Dorsolateral prefrontal cortex (tissue), 122 donors: ENCODE measurements at places on chromosomes 16 and 17.

- DNase-seq = no peak
These were observed 31.9 kb downstream of the GRIN2C start for GRCh38 chr17:74827800-74828199.

DNA sequence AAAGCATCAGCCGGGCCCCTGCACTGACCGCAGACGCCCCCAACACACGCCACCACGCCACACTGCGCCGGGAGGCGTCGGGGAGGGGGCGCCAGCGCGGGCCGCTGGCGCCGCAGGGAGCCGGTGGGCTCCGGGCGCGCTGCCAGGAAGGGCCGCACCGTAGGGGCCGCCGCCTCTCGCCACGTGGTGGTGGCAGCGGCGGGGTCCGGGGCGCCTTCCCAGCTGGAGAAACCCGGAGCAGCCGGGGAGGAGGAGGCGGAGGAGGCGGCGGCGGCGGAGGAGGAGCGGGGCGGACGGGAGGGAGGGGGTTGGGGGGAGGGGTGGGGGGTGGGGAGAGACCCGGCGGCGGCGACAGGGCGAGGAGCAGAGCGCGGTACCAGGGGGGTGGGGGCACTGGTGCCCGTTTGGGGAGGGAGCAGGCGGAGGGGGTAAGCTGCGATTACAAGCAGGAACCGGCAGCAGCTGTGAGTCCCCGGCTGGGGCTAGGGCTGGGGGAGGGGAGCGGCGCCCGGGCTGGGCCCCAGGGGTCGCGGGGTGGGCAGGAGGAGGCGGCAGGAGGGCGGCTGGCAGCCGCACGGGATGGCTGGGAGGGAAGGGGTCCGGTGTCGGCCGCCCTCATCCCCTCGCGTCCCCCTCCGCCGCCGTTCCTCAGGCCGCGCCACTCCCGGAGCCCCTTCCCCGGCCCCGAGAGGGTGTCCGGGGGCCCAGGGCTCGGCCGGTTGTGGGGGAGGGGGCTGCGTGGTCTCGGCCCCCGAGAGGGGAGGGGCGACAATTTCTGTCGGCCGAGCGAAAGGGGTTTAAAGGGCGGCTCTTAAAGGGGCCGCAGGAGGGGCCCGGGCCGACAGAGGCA lies at the start of gene TBKBP1:
Gene TBKBP1 (plus strand): TSS at position 431 of the 850 bp plus-strand sequence. CDS start 1,952 bp downstream, outside the sequence.
- DNase-seq = no peak

GRCh38 chr16:19876501-19877059 lies 8.1 kb downstream of the GPRC5B start:
- DNase-seq = no peak

GRCh38 chr17:67375716-67376115 lies 1.4 kb upstream of the PITPNC1 start:
- DNase-seq = no peak

DNA sequence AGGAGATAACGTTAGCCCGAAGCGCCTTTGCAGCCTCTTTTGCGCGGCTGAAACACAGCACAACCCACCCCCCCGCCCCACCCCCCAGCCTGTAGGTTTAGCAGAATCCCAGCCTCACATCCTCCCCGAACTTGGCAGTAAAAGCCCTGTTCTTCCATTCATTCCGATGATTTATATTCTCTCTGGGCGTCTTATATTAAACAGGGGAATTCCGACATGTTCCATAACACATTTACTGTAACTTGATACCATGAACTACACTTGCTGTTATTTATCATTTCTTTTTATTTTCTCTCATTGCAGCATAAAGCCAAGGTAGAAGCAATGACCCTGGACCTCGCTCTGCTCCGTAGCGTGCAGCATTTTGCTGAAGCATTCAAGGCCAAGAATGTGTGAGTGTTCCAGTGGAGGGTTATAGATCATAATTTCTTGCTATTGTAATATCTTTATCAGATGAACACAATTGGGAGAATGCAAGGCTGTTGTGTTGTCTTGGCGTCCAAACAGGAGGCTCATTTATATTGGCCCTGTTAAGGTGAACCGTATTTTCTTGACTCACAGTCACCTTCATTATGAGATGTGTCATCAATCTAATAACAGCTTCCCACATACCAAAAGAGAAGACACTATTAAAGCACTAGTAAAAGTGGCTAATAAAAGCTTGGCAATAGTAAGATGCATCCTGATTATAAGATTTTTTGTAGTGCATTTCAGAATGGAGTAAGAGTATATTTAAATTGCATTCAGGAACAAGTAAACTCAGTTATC lies 287.3 kb downstream of the WWOX start:
- no peak for DNase-seq

DNA sequence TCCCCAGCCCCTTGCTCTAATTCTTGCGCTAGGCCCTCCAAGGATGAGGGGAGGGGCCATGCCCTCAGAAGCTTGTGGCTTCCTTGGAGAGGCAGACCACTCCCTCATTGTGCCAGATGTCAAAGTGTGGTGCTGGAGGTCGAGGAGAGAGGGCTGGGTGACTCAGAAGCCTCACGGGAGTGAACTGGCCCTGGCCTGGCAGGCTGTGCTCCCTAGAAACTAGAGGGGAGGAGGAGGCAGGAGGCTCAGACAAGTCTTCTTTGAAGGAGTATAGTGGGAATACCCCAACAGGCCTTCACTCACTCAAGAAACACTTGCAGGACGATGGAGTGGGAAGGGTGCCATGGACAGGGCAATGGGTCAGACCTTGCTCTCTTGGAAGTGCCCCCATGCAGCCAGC lies 18.5 kb downstream of the ANKRD40 start:
- no peak for DNase-seq

DNA sequence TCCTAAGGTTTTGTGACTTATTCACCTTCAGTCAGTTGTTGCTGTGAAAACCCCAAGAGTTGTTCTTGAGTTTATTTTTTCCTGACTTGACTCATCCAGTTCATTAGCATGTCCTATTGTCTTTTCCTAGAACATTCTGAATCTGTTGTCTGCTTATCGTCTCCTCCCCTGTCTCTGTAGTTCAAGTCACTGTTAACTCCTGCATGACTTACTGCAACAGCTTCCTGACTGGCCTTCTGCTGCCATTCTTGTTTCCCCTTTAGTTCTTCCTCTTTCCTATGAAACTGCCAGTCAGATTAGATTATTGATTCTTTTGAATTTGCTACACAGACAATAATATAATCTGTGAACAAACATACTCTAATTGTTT lies 161.5 kb downstream of the FTO start:
- DNase-seq = no peak

DNA sequence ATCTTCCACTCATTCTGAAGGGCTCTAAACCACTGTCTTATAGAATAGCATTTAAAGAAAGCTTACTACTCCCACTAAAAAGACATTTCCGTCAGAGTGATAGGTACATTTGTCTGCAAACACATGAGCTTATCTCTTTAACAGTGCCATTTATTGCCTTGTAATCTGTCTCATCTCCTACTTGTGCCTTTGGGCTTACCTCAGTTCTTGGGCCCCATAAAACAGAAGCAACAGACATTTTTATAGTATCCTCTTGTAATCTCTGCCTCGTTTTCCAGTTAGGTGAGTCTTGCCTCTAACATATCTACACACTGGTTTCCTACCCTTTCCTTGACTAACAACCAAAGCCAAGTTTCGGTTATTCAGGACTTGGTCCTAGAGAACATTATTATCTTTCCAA lies 681.4 kb upstream of the KIF2B start:
- no peak for DNase-seq

- DNase-seq = no peak
These were observed 363.3 kb upstream of the CDH5 start for GRCh38 chr16:66003201-66003600.

DNA sequence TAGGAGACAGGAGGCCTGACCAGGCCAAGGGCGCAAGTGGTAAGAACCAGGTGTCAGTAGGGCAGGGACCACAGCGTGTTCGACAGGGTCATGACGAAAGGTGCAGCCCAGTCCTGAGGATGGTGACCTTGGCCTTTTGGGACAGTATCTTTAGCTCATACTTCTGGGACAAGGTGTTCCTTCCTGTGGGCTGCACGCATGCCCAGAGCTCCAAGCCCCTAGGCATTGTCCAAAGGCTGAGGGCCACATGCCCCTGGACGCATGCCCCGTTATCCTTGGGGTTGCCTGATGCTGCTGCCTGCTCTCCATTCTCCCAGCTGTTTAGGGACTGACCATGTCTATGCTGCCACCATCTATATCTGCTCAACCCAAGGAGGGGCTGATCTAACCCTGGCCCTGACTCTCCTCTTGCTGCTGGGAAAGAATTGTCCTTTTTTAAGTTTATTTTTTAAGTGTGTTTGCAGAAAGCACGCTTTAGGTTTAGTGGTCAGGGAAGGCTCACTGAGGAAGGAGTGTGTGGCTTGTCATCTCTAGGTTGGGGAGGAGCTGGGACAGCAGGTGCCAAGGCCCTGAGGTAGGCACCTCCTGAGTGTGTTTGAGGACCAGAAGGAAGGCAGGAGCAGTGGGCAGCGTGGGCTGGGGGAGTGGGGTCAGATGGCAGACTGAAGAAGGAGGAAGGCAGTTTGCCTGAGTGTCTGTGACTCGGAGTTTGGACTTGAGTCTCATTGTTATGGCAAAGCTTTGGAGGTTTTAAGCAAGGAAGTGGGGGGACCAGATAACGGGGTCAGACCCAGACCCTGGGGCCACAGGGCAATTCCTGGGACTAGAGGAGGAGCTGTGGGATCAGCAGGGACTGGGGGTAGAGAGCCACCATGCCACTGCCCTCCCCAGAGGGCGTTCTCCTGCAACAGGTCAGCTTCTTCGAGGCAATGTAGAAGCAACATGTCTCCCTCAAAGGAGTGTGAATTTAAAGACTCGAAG lies 15.1 kb upstream of the CBX4 start:
- no peak for DNase-seq

- no peak for DNase-seq
These were observed 25.8 kb upstream of the CPNE2 start for GRCh38 chr16:57066625-57067024.

DNA sequence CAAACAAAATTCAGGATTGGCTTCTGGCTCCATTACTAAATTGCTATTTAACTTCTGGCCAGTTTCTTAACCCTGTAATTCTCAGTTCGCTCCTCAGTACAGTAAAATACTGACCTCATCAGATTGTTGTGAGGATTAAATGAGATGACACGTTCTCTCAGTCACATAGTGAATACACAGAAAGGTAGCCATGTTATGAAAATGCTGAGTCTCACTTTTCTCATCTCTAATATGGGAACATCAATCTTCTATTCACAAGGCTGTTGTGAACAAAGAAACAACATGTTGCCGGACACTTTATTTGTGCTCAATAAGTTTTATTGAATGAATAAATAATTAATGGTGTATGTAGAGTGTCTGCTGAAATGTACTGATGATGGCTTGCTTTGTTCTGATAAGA lies 924.5 kb upstream of the GOT2 start:
- DNase-seq = no peak

DNA sequence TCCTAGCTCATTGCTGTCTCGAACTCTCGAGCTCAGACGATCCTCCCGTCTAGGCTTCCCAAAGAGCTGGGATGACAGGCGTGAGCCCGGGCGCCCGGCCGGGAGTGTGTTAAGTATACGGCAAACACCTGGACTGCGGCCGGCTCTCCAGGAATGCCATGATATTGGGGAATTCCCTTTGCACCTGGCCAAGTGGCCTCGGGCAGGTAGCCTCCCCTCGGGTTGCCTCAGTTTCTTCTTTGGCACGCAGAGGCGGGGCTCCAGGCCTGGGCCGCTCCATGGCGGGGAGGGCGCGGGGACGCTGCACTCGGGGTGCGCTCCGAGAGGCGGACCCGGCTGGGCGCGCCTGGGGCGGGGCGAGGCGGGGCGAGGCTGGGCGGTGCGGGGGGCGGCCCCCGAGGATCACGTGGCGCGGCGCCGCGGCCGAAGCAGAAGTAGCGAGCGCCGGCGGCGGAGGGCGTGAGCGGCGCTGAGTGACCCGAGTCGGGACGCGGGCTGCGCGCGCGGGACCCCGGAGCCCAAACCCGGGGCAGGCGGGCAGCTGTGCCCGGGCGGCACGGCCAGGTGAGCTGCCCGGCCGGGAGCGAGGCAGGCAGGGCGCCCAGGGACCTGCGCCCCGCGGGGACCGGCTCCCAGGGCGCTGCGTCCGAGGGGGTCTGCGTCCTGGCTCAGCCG lies at the start of gene PLCG2:
Gene PLCG2 (plus strand): TSS at position 431 of the 675 bp plus-strand sequence. CDS start 6,699 bp downstream, outside the sequence.
- DNase-seq = no peak

- no peak for DNase-seq
These were observed 528 bp downstream of the ITFG1 start for GRCh38 chr16:47460359-47460710.

DNA sequence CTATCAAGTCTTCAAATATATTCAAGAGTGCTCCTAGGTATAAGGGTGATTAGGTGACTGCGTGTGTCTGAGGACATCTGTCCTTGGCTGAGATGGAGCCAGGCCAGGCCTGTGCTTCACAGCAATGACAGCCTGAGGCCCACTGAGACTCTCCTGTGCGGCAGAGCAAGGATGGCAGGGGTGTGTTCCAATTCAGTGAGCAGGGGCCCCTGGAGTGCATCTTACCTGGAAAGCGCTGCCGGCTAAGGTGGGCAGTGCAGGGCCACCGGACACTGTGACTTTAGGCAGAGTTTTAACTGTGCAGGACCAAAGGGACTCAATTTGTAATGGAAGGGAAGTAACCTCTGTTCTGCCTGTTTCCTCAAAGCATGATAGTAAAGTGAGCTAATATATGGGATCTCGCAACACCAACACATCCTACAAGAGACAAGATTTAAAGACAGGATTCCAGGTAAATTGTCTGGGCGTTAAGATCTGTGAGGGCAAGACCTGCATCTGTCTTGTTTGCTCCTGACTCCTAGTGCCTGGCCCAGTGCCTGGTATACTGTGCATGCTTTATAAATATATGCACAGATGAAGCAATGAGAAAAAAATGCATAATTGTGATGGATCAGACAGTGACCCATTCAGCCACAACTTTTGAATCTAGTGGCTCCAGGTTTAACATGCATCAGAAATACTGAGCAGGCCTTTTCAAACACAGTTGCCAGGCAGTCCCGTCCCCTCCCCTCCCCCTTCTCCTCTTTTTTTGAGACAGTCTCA lies 86.7 kb downstream of the MRC2 start:
- peak; percentile 17 for DNase-seq

GRCh38 chr16:55042556-55043432 lies 112.1 kb downstream of the IRX5 start:
- no peak for DNase-seq
